Activated naive CD4-positive, alpha-beta T cell treated with anti-CD3 and anti-CD28 coated beads, Interleukin-2, amount 50 U/mL, for 16 hours (primary cell): ENCODE measurements at places on chromosomes 11 and 22.

GRCh38 chr22:17257121-17258001 lies 38.1 kb upstream of the ADA2 start:
- DNase-seq: no peak

DNA sequence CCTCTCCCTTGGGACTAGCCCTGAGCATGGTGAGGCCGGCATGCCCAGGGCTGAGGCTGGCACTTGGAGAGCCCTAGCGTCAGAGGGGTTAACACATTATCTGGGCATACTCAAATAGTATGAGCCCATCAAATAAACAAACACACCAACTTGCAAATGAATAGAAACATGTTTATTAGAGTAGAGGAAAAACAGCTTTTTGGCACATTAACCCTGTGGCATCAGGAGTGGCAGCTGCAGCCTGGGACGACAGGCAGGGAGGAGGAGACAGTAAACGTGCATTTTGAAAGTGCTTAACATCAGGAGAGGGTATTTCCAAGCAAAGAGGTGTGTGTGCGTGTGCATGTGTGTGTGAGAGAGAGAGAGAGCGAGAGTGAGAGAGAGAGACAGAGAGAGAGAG lies 684.9 kb downstream of the NTM start:
- no peak for DNase-seq

- no peak for DNase-seq
Observed at GRCh38 chr22:23230348-23231068, 50.2 kb downstream of the BCR start.

DNA sequence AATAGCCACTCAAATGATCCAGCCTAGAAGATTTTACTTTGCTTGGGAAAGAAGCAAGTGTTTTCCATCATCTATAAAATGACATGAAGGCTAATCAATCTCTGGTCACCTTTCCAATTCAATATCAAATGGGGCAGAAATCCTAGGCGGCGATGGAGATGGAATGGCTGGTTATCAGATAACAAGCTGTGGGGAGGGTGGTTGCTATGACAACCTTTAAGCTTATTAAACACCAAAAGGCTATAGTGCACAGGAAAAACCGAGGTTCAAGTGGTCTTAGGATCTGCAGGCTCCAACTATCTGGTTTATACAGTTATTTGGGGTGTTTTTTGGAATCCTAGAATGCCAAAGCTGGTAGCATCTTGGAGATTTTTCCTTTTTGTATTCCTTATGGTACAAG lies 13.9 kb upstream of the BSX start:
- DNase-seq: no peak

GRCh38 chr11:86977441-86978050 lies 22.4 kb upstream of the FZD4 start:
- no peak for DNase-seq

DNA sequence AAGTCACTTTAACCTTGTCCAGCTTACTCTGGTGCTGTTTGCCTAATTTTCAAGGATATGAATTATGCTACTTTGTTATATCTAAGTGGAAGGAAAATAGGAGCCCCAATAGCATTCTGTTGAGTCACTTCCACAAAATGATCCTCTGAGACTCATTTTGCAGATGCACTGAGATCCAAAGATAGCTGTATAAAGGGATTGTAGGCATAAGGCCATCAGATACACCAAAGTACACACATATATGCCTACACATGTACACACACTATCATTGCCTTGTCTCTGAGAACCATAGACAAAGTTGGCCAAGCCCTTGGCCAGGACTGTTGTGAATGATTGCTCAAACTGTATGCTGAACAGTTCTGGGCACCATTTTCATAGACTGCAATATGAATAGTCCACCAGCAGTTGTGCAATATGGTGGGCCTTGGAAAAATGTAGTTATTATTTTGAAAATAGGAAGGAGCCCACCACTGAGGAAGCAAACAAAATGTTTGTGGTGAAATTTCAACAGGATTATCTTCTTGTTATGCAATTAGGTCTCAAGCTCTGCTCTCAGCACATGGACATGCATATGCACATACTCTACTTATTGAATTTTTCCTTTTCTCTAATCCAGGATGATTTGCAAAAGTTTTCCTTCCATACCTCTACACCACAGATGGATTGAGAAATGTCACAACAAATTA lies 186.0 kb upstream of the CTSC start:
- DNase-seq: no peak

- DNase-seq: no peak
Observed at GRCh38 chr11:119804698-119805097, 75.7 kb upstream of the NECTIN1 start.

GRCh38 chr11:107392611-107393010 lies 65.0 kb downstream of the CWF19L2 start:
- DNase-seq: no peak
